ENCODE measurements at places on chromosomes 12 and 14.

DNA sequence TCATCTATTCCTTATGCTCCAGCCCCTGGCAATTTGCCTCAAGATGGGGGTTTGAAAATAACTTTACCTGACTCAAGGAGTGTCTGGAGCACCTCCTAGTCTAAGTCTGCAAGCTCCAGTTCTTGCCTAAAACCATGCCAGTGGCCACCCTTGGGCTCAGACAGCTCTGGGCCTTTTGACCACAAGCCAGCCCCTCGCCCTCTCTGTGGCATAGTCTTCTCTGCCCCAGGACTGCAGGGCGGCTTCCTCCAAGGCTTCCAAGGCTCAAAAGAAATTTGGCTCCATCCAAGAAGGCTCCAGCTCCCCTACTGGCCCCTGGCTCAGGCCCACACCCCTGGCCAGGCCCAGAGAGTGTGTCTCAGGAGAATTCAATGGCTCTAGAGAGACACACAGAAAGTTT is 14.8 kb downstream of the ACVRL1 start:
- no peak for DNase-seq

- DNase-seq, result no peak
Observed at GRCh38 chr12:71312768-71313403, 126.7 kb upstream of the LGR5 start.

GRCh38 chr12:128019996-128020544 is 246.9 kb upstream of the TMEM132C start:
- DNase-seq, result no peak

DNA sequence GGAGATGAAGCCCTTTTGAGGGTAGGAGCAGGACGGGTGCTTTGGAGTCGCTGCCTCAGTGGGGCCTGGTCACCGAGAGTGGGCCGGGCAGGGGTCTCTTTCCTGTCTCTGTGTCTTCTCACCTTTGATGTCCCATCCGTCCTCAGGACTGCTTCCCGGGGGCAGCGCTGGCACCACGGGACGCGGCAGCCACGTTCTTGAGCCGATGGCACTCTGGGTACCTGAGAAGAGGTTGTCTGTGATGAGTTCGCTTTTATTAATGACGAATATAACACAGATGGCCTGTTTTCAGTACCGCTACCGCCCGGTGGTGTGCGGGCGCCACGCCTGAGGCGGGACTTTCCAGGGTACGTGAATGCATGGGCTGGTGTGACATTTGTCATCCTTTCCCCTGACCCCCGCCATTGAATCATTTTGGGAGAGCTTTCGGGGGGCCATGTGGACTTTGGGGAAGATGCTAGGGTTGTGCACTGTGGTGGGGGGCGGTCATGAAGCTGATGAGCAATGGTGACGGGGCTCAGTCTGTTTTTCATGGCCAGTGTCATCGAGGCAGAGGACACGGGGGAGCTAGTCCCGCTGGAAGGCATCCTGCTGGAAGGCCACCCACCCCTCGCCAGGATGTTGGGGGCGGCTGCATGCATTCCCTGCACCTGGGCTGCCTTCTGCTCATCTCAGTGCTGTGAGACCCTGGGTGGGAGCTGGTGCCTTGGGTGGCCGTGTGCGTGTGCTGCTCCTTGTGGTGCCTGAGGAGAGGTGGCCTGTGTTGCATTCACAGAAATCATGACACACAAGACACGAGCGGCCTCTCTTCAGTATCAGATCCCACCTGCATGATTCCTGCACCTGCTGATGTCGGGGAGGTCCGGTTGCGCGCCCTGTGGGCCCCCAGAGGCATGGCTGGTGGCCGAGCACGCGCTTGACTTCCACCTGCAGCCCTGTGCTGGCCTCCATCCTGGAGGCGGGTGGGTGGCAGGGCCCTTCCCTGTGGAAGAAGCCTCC is 162.5 kb upstream of the RTL1 start:
- no peak for DNase-seq

DNA sequence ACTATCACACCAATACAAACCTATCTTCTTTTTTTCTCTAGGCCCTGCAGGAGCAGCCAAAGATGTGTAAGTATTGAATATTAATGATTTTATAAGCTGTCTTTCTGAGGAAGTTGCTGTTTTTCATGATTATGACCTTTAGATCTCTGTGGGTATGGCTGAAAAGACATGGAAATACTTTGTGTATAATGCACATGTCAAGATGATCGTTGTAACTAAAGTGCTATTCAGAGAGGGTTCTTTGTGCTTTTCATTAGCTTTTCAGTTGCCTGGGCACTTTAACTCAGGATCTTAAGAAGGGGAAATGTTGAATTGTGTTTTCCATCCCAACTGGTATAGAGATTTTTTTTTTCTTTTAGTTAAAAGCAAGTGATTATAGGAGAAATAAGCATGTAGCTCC is 18.1 kb downstream of the C12orf75 start:
- no peak for DNase-seq

- no peak for DNase-seq
Observed at GRCh38 chr12:100545092-100545491, 28.4 kb upstream of the GAS2L3 start.

- no peak for DNase-seq
Observed at GRCh38 chr14:68587931-68588330, 204.9 kb downstream of the ZFP36L1 start.

GRCh38 chr12:50765095-50765911 is 1.4 kb downstream of the ATF1 start:
- peak; percentile 28 for DNase-seq

Data from amniotic stem cell (primary cell).